Smooth muscle cell of the brain vasculature (primary cell): ENCODE measurements at places on chromosomes 16 and 17.

GRCh38 chr17:55794725-55795482 is 44.1 kb downstream of the PCTP start:
- DNase-seq, result no peak

DNA sequence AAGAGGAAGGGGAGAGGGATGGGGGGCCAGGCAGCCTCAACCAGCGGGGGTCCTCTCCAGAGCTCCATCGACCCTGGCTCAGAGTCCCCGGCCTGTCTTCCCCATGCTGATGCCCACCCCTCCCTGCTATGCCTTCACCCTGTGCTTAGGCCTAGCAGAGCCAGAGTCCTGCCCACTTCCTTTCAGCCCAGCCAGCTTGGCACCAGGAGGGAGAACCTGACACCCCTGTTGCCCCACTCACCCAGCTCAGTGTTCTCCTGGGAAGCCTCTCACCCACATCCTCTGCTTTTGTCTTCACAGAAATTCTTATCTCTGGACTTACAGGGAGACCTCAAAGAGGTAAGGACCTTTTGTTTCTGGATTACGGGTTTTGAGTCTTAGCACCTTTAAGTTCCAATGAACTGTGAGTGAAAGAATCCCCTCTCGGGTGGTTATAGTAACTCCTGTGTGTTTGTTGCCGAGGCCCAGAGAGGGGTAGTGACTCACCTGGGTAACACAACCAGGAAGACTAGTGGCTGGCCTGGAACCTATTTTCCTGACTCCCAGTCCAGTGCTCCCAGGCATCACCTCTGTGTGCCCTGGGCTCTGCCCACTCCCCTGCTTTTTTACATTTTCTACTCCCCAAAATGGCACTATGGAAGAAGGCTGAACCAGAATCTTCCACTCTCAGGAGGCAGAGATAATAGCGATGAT is 53.3 kb downstream of the CES1 start:
- DNase-seq, result no peak

DNA sequence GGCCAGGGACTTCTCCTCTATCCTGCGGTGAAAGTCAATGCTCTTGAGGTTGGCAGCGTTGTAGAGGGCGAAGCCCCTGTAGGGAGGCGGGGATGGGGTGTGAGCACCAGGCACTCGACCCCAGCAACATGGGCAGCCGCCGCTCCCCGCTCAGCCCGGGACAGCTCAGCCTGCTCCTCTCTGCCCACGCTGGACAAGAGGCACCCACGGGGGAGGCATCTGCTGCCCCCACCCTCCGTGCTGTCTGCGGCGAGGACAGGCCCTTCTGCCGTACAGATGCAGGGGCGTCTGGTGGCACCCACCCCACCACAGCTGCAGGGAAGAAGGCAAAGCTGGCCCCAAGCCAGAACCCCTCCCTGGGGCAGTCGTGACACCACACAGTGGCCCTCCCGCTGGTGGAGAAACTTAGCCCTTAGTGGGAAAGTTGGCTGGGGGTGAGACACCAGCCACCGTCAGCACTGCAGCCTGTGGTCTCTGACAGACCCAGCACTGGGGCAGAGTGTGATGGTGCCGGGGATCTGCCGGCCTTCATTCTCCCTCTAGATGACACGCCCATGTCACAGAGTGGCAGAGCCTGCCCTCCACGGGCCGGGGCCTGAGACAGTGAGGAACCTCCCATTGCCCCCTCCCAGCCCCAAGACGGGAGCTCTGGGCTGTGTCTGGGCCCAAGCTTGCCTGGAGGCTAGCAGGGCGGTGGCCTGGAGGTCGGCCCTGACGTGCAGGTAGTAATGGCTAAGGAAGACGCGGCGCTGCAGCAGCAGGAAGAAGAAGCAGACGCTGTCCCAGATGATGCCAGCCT is 19.5 kb downstream of the CTU2 start:
- no peak for DNase-seq

- no peak for DNase-seq
Observed at GRCh38 chr17:81057079-81057730, 22.3 kb downstream of the BAIAP2 start.

GRCh38 chr17:7685533-7686221 is 1.6 kb downstream of the TP53 start:
- no peak for DNase-seq

DNA sequence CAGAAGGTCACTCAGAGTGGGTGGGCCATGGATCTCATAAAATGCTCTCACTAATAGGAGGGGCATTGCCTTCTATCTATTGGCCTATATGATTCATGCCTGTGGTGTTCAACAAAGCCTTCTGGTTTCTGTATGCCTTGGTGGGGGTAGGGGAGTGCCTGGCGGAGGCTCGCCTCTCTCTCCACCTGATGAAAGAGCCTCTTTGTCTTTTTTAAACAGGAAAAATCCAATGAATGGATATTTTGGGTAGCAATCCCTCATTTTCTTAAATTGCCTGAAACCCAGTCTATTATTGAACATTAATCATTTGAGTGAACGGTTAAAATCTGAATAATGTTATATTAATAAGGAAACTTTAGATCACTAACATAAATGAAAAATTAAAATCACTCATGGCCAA is 90.6 kb downstream of the TOX3 start:
- DNase-seq, result no peak

- no peak for DNase-seq
Observed at GRCh38 chr16:31301708-31302400, 42.1 kb downstream of the ITGAM start.

DNA sequence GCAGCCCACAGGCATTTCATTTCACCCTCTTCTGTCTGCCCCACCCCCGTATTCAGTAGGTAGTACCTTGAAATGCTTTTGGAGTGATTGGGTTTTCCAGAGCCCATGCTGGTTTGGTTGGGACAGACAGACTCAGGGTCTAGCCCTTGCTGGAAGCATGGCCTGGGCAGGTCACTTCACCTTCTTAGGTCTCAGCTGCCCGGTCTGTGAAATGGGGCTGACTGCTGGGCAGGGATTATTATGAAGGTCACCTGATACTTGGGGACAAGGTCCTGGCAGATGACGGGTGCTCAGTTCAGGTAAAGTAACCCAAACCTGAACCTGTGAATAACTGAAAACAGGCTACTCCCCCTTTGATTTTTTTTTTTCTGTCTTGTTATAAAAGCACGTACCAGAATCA is 116.0 kb downstream of the CLEC16A start:
- DNase-seq, result no peak

DNA sequence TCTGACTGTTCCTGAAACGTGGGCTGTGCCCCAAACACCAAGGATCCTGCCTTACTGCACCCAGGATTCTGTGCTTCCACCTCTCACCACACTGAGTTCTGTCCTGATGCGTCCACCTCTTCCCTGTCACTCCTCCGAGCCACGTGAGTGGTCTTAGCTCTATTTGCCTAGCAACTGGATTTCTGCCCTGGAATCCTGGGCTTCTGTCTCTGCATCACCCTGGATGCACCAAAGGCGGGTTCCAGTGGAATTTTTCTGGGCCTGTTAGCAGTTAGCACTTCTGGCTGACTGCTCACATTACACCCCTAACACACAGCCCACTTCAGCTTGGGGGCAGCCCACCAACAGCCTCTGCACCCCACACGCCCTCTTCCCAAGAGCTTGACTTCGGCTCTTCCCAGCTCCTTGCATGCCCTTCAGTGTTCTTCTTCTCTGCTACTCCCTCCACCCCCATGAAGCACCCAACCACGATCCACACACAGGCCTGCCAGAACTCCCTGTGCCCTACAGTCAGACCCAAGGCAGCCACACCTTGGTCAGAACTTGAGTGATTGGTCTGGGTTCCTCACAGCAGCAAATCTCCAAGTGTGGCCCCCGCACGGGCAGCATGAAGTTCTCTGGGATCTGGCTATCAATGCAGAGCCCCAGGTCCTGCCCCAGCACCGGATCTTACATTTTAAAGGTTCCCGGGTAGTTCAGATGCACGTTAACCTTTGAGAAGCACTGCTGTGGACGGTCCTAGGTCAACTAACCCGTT is 129.8 kb upstream of the RCVRN start:
- DNase-seq, result no peak

- DNase-seq, result no peak
Observed at GRCh38 chr17:77385750-77386501, 245.2 kb downstream of the SEC14L1 start.
